NCI-H1930 (cell line): ENCODE measurements at places on chromosomes 2 and 18.

DNA sequence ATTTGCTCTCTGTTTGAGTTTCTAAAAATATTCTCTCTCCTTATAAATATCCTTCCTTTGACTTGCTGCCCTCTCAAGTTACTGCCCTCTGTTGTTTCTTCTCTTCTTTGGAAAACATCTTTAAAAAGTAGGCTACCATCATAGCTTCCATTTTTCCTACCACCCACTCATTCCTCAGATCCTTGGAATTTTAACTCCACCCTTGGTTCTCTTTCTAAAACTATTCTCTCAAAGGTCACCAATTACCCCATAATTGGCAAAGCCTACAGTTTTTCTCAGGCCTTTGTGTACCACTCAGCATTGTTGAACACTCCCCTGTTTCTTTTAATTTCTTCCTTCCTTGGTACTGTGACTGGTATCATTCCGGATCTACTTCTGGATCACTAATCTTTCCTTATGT, 43.0 kb upstream of the ITGAV start:
- no peak for DNase-seq

- DNase-seq, result no peak
Observed at GRCh38 chr2:195468771-195469170, 188.3 kb upstream of the SLC39A10 start.

- DNase-seq, result no peak
Observed at GRCh38 chr18:43010611-43011010, 104.9 kb downstream of the RIT2 start.

DNA sequence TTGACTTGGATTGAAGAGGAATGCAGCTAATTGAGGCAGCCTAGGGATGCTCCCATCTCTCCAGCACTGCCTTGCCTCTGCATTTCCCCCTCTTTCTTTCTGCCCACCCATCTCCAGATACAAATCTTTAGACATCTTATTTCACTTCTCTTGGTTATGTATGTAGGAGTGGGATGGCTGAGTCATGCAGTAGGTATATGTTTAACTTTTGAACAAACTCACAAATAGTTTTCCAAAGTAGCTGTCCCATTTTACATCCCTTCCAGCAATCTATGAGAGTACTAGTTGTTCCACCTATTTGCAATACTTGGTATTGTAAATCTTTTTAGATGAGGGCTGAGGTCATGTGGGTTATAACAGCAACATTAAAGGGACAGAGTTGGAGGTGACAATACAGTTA, 329.9 kb downstream of the DYSF start:
- DNase-seq, result no peak

DNA sequence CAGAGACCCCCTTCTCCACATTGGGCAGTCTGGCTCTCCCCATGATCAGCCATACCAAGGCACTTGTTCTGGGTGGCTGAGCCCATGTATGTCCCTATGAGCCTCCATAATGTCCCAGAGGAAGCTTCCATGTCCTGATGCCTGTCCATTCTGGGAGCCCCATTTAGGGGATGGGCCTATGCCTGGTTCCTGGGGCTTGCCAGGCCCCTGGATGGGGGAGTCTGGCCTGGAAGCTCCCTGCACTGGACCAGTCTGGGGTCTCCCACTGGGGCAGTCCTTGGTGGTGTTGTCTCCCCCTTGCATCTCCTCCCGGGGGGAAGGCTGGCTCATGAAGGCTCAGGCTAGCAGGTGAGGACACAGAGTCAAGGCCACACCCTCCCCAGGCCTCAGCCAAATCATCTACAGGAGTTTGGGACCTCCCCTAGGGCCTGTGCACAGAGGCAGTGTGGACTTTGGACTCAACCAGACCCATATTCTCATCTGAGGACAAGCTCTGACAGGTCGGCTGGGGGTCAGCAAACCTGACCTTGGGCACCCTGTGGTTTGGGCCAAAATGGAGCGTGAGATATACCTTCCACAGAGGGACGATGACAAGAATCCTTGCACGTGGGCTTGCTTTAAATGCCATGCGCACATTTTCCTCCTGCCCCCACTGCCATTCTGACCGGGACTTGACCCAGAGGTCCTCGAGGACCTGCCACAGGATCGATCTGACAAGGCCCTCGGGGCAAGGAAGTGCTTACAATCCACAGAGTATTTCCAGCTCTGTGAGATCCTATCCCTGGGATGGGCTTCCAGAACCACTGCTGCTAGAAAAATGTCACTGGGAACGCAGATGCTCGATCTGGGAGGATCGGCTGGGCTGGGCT, 38.8 kb downstream of the INHBB start:
- no peak for DNase-seq

DNA sequence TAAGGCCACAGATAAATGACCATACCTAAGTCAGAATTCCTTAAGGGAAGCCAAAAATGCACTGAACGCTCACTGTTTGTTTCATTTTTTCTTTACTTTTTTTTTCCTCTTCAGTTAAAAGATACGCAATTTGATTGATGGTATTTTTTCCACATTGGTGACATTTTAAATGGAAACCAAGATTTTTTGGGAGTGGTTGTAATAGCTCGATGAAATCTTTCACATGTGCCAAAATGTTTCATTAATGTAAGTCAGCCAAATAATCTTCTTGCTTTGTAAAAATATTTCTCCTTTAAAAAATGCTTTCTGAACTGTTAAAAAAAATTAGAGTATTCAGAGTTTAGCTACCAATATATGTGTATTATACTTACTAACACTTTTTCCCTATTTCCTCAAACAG, 339.8 kb downstream of the ZEB2 start:
- DNase-seq, result no peak

DNA sequence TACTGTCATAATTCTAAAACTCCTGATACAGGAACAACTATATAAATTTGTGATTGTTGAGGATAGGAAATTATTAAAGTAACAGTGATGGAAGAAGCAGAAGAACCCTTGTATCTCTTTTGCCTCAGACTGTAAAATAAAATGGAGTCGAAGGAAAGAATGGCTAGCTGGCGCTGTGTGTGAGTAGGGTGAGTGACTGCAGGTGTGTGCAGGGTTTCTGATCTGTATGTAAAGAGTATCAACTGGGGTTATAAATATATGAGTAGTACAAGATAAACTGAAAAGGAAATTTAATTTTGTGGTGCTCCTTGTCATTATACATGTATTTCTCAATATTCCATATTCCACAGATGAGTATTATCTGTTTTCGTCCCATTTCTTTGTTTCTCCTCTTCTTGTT, 15.2 kb downstream of the POLI start:
- no peak for DNase-seq

DNA sequence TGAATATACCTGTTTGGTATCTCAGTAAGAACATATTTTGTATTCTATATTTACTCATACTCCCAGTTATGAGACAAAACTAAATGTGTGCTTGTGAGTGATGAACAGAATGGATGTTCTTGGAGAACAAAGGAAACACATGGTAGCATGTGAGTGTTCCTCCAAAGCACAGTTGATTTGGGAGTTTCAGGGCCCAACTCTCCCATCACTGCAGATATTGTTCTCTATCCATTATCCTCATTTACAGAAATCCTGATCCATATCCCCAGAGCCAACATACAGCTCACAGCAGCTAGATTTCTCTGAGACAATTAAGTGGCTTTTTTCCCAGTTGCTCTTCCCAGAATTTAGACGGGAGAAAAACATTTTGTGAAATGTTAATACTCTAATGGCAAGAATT, 75.6 kb upstream of the MAPRE2 start:
- DNase-seq, result no peak

GRCh38 chr2:17873021-17873420, 5.4 kb upstream of the KCNS3 start:
- DNase-seq, result no peak

DNA sequence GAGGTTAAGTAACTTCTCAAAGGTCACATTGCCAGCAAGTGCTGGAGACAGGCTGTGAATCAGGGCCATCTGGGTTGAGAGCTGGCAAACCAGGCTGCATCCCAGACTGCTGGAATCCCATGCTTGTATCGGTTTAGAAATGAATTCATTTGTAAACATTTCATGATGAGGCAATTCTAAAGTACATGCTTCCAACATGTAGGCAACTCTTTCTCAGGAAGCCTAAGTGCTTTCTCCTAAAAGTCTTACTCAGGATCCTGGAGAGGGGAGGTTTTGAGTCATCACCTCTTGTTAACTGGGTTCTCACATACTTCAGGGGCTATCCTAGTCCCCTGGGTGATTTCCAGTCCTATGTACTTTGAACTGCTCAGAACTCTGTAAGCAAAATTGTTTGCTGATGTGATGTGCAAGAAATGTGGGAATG, 416.5 kb downstream of the MEIS1 start:
- DNase-seq, result no peak

DNA sequence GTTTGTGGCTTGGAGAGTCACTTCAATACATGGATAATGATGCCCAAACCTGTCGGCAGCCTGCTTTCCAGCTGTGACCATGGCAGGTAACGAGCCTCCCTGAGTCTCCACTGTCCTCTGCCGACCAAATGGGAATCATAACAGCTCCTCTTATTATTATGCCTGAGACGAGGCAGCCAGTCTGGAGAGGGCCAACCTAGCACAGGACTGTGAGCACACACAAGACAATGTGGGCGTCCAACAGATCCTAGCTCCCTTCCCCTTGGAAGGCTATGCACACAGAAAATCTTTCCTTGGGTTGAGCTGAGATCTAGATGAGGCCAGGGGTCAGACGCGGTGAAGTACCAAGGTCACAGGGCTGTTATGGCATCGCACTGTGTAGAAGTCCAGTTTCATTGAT, 890 bp upstream of the SLC4A3 start:
- no peak for DNase-seq

DNA sequence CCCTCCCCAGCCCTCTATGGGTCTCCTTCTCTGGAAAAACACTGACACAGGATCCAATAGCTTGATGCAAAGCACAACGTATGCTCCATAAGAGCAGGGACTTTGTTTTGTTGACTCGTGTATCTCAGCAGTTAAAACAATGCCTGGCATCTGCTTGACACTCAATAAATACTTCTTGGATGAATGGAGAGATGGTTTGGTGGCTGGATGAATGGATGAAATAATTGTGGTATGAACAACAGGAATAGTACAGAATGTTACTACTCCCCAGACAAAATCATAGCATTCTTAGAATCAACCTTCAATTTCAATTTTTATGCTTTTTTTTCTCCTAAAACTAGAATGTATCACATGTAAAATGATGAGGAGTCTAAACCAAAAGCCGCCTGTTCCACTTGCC, 57.4 kb downstream of the KCNE4 start:
- DNase-seq, result no peak

DNA sequence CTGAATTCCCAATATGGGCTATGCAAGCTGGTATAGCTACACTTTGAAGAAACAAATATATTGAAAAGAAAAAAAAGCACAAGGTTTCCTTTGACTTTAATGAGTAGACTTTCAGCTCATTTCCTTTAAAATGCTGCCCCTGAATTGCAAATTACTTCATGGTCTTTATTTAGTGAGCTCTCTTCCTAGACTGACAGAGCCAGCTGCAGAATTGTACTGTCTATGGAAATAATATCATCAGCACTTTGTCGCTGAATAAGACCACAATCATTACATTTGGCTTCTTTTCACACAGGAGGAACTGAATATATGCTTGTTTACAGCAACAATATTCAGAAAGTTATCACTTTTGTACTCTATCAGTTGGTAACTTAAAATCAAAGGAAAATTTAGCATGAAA, 41.7 kb downstream of the ARL5A start:
- no peak for DNase-seq

DNA sequence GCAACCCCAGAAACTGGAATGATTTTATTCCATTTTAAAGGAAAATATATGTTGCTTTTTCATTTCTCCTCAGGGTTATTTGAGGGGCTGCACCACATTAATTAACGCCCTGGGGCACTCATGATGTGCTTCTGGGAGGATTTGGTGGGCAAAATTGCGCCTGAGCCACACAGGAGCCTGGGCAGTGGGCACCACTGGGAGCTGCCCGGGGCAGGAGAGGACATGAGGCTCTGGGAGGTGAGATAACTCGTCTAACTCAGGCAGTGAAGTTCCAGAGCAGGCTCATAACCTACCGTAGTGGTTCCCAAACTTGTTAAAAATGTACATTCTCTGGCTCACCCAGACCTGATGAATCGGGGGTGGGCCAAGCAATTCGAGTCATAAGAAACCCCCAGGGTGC, 68.3 kb downstream of the EDAR start:
- DNase-seq, result no peak

DNA sequence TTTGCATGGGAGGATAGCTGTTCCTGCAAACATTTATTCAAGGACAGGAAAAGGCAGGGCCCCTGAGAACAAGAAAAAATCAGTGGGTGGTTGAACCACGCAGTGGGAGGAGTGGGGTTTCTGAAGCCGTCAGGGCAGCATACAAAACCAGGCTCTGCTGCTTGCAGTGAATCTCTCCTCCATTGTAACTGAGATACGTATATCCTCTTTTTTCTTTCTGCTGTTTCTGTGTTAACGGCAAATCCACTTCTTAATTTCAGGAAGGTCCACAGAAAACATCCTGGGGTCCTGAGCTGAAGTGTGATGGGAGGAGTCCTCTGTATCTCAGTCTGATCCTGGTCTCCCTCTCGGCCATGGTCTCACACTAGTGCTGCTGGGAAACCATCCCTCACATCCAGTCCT, 27.2 kb upstream of the KCNF1 start:
- DNase-seq, result no peak
